ENCODE measurements at places on chromosomes 16 and 17.
A peak's percentile ranks its signal among the peaks of the same experiment; 100 is the strongest.

DNA sequence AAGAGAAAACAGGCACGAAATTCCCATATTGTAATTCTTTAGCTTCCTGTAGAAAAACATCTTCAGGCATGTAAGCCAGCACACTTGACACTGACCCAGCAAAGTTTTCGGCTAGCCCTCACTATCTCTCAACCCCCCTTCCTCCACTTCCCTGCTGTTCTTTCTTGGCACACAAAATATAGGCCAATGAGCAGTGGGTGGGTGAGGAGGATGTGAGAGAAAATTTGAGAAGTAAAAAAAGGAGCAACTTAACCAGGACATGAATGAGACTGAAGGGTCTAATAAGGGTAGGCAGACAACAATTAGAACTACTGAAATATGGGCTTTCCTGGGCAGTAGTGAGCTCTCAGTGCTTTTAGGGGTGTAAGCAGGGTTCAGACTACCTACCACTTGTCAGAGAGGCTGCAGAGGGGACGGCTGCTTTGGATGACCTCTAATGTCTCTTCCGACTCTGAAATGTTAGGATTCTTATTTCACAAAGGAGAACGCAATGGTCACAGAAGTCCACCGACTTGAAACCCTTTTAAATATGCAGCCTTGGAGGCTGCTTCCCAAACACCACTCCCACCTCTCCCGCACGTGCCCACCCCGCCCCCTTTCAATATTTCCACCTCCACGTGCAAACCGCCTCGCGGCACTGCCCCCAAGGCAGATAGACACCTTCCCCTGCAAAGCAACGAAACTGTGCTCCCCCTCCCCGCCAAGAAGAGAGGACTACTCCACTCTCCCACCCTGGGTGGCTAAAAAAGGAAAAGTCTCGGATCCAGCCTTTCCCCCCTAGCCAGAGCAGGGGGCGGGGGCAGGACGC lies 889 bp downstream of the MBTD1 start:
- DNase-seq = no peak

- DNase-seq = no peak
These were observed 199.1 kb upstream of the C17orf78 start for GRCh38 chr17:37176723-37177122.

DNA sequence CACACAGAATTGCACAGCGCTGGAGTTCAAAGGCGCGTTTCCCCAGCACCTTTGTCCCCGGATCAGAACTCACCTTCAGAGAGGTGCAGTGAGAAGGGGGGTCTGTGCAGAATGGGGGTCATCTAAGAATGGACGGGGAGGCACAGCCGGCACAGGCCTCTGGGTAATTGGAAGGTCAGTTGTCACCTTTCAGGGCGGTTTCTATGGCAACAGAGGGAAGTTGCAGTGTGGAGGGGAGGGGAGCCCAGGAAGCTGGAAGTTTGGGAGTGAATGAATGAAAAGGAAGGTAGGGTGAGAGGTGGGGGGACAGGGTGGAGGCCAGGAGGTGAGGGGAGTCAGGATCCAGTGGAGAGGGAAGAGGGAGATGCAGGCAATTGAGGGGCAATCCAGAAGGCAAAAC lies 12.4 kb upstream of the KCNG4 start:
- no peak for DNase-seq

- DNase-seq = no peak
These were observed 11.7 kb downstream of the TMEM238L start for GRCh38 chr17:10792151-10792550.

- DNase-seq = no peak
These were observed 161.4 kb upstream of the MPHOSPH6 start for GRCh38 chr16:82331397-82331796.

DNA sequence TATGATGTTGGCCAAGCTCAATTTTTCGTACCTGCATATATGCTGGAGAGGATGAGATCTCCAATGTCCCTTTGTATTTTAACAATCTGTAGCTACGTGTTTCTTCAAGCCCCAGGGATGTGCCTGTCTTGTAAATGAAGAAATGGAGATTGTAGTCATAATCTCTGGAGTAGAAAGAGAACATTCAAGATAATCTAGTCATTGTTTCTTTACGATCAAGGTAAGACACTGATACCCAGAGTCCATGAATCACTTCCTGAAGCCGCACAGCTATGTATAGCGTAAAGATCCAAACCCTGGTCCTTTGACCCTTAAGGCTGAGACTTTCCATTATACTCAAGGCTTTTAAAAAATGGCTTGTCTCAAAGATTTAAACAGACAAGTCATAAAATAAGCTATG lies 205.5 kb downstream of the HS3ST3B1 start:
- DNase-seq = no peak

GRCh38 chr17:30921544-30922196 lies at the start of gene ADAP2:
TSS of gene ADAP2 (plus strand) at chr17:30921945. CDS start at chr17:30922015, 70 bp downstream.
- no peak for DNase-seq

DNA sequence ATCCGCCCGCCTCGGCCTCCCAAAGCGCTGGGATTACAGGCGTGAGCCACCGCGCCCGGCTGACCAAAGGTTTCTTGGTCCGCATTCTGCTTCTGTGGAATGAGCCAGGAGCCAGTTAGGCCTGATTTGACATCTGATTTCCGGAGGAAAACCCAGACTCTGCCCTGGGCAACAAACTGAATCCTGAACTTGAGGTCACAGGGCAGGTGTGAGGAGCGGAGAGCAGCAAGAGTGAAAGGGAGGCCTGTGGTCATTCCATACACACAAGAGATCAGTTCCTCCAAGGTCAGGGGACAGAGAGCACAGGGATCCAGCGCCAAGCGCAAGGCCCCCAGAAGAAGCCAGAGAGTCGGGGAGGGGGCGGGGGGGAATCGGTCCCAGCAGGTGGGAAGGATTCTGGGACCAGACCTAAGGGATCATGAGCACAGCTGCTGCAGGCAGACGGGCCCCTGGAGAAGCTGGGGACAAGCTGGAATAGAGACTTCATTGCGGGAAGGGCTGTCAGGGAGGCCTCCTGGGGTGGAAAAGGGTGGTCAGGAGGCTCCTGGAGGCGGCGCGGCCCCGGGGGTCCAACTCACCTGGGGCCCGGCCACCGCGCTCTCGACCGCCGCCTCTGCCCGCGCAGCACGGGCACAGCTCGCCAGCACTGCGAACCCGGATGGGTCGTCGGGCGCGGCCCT lies 436 bp downstream of the SHPK start:
- no peak for DNase-seq

GRCh38 chr16:5002699-5003143 lies 31.0 kb downstream of the NAGPA start:
- no peak for DNase-seq

DNA sequence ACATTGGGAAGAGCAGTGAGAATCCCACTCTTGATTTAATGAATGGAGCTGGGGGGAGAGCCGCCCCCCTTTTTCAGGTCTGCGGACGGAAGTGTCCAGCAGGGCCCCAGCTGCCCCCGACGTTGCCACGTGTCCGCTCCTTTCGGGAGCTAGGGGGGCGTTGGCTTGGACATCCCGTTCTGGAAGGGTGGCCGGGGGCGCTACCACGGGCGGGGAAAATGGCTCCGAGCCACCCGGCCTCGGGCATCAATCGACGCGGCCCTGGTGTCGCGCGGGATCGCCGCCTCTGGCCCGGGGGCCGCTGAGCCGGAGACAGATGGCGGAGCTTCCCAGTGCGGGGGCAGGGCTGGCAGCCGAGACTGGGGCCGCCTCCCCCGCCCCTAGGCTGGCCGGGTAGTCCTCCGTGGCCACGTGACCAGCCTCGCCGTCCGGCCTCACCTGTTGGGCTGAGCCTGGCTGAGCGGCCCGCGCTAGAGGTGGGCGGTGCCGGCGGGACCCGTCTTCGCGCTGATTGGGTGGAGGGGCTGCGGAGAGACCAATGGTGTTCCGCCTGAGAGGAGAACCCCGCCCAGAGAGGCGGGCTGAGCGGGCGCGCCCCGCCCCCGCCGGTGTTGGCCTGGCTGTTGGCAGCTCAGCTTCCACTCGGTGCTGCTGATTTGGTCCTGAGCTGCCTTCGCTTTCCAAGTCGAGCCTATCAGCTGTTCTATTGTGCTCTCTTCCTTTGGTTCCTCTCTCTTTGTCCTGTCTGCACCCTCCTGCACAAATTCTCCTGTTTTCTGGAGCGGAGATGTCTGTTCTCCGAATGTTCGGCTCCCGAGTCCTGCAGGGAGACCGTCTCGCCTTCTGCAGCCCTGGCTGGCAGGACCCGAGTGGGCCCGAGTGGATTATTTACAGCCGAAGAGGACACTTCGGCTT lies 8.3 kb downstream of the HS3ST3B1 start:
- peak; percentile 24 for DNase-seq

DNA sequence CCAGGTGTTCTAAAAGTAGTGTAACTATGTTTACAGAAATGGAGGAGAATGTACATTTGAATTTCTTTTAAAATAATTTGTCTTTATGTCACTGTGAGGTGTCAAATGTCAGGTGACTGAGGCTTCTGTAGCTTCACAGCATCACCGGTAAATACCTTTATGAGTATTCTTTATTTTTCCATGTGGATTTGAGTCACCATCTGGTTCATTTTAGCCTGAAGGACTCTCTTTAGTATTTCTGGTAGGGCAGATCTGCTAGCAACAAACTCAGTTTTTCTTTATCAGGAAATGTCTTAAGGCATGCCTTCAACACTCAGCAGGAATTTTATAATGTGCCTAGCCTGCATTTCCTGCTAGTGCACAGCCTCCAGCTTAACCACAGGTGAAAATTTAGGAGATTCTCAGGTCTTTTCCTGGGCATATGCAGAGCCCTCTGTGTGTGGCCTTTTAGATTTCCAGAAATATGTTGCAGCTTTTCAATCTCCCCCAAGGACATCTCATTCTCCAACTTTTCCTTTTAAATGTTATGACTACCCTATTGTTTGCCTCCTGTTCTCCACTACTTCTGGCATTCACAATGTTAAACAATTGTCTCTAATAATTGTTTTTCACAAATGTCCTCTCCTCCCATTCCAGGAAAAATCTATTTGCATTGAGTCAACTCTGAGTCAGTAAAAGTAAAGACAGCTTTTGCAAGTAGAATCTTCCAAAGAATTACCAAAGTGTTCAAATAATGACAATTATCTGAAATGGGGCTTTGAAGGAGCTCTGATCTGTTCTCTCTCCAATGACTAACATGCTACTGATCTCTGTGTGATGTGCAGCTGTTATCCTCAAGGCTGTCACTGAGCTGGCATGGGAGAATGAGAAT lies 239.4 kb upstream of the CPHXL start:
- DNase-seq = no peak

- DNase-seq = no peak
These were observed 26.0 kb upstream of the CNEP1R1 start for GRCh38 chr16:49998991-49999390.

- no peak for DNase-seq
These were observed 594 bp upstream of the ABCA6 start for GRCh38 chr17:69142175-69142802.

- no peak for DNase-seq
These were observed 89.5 kb downstream of the CCDC182 start for GRCh38 chr17:57655553-57655952.

- no peak for DNase-seq
These were observed 201.2 kb upstream of the NOG start for GRCh38 chr17:56392321-56392720.

DNA sequence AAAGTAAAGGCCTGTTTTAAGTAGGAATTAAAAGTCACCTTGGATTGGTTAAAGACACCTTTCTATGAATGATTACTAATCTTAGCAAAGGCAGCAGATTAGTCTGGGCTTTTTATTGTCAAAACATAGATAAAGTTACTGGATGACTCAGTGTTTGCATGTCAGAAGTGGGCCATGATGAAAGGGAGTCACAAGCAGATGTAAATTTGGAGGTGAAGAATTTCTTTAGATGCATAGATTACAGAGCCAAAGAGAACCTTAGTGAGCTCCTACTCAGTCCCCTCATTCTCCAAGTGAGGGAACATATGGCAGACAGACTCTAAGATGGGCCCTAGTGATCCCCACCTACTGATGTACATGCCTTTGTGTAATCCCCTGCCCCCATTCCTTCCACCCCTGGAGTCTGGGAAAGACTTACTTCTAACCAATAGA lies 124.5 kb downstream of the HS3ST3A1 start:
- DNase-seq = no peak

DNA sequence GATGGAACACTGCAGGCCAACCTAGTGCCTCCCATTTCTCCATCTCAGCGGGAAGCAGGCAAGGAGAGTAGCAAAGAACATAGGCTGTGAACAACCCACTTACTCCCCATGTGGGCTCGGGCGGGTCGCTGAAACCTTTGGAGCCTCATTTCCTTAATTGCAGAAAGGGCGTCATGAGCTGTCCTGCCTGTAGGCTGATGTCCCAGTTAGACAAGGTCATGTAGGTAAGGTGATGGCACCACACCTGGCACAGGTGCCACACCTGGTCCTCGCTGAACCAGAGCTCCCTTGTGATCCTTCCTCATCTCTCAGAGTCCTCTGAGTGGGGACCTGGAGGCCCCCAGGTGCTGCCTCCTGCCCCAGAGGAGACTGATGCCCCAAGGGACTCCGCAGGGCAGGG lies 22.9 kb downstream of the ABCC3 start:
- no peak for DNase-seq

GRCh38 chr17:31357839-31358394 lies 33.6 kb upstream of the RAB11FIP4 start:
- no peak for DNase-seq

DNA sequence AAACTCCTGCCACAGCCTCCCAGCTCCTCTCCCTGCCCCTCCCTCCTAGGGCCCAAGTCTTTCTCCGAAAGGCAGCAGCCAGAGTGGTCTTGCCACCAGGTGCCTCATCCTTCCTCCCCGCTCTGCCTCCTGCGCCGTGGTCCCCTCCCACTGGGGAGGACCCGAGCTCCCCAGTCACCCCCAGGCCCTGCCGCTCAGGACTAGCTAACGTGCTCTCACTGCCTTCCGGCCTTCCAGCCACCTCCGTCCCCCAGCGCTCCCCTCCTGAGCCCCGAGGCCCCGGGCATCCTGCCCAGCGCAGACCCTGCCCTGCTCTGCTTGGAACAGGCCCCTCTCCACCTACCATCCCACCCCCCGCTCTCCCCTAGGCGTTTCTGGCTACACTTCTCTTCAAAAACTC lies 19.4 kb upstream of the COL1A1 start:
- no peak for DNase-seq

DNA sequence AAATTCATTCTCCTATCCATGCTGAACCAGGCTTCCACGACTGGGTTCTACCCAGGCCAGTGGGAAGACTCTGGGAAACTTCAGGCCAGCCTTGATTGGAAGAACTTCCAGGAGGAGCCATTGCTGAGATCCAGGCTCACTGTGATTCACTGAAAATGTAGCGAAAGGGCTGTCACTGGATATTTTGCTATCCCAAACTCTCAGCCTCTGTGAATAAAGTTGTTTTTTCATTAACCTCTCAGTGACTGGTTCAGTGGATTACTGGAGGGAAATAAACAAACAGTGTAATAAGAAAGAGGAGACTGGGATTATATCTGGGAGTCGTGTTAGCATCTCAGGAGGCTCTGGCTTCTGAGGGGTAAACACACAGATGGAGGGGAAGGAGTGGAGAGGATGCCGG lies 3.1 kb downstream of the FOXL1 start:
- no peak for DNase-seq

GRCh38 chr16:15607700-15608396 lies 35.1 kb downstream of the MARF1 start:
- DNase-seq = no peak

All from esophagus squamous epithelium (tissue), 5 donors.